ENCODE measurements at places on chromosomes 16 and 17.
A peak's percentile ranks its signal among the peaks of the same experiment; 100 is the strongest.

- no peak for DNase-seq
Observed at GRCh38 chr17:82031303-82031884, at the start of gene RAC3. TSS of gene RAC3 (plus strand) at chr17:82031678. CDS start at chr17:82031762, 84 bp downstream.

GRCh38 chr17:1110862-1111598 lies 68.8 kb downstream of the ABR start:
- peak; percentile 38 for DNase-seq

DNA sequence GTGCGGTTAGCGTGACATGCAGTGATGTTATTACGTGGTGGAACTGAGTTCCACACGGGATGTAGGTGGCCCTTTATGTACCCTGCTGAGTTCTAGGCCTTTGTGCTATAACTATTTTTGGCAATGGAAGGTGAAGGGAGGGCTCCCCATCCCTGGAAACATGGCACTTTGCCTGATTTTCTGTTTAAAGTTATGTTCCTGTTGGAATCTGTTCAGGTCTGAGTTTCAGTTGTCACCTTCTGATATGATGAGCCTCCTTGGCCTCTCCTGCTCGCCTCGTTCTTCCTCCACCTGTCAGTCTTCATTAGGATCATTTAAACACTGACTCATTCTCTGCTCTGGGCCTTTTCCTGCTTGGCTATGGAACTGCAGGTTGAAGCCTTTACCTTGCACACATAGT lies 200.6 kb downstream of the FTO start:
- DNase-seq, result no peak

GRCh38 chr16:54286366-54287130 lies at the start of gene IRX3:
TSS of gene IRX3 (minus strand) at chr16:54286787. CDS start at chr16:54286050, 737 bp downstream.
- no peak for DNase-seq

- DNase-seq, result peak; percentile 23
Observed at GRCh38 chr16:74309789-74310781, 13.5 kb downstream of the PSMD7 start.

GRCh38 chr16:54792811-54793210 lies 137.9 kb upstream of the IRX5 start:
- DNase-seq, result no peak

DNA sequence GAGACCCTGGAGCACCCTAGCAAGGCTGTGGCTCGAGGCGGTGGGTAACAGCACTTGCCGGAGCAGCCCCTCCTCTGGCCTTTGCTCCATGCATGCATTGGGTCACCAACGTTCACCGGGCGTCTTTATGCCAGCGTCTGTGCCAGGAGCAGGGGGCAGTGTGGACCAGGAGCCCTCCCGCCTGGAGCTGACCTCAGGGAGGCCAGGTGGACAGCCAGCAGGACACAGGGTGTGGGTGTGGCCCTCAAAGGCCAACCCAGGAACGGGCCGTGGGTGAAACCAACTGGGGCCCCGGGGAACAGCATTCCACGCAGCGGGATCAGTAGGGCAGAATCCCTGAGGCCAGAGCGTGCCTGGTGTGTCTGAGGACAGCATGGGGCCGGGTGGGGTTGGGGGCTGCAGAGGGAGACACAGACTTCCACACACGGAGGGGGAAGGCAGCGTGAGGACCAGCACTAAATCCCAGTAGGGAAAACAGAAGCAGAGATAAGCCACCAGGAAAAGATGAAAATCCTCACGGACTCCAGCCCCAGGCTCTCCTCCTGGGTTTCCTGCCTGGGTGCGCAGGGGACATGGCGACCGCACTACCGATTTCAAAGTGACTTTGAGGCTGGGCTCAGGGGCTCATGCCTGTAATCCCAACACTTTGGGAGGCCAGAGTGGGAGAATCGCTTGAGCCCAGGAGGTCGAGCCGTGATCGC lies 2.9 kb upstream of the CD7 start:
- DNase-seq, result no peak

- no peak for DNase-seq
Observed at GRCh38 chr16:31010585-31011325, at the start of gene STX1B. TSS of gene STX1B (minus strand) at chr16:31010638. CDS start at chr16:31010396, 242 bp downstream.

GRCh38 chr17:41917192-41917591 lies 1.6 kb downstream of the ACLY start:
- DNase-seq, result no peak

- no peak for DNase-seq
Observed at GRCh38 chr17:7790150-7790549, 43.9 kb upstream of the KDM6B start.

- DNase-seq, result no peak
Observed at GRCh38 chr17:17300624-17301568, 2.3 kb upstream of the NT5M start.

GRCh38 chr17:28907709-28908475 lies 5.0 kb upstream of the DHRS13 start:
- DNase-seq, result no peak

GRCh38 chr16:85152414-85153030 lies 40.2 kb upstream of the CIBAR2 start:
- no peak for DNase-seq

GRCh38 chr16:86211800-86212199 lies 298.5 kb upstream of the FOXF1 start:
- DNase-seq, result no peak

- DNase-seq, result no peak
Observed at GRCh38 chr16:57647136-57647875, 18.9 kb downstream of the ADGRG1 start.

DNA sequence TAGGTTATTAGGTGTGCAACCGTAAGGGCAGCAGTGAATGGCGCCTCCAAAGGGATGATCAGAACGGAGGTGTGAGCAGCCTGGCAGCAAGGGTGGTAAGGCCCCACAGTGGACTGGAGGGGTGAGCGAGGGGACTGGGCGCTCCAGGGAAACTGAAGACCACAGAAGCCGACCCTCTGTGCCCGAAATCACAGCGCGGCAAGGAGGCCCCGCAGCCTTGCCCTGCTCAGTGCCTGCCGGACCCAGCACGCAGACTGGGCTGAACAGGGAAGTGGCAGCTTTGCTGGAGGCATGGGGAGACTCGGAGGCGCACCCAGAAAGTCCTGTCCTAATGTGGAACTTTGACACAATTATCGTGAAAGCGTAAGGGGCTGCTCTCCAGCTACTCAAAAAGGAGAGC lies 38.4 kb downstream of the KLHDC4 start:
- DNase-seq, result no peak

DNA sequence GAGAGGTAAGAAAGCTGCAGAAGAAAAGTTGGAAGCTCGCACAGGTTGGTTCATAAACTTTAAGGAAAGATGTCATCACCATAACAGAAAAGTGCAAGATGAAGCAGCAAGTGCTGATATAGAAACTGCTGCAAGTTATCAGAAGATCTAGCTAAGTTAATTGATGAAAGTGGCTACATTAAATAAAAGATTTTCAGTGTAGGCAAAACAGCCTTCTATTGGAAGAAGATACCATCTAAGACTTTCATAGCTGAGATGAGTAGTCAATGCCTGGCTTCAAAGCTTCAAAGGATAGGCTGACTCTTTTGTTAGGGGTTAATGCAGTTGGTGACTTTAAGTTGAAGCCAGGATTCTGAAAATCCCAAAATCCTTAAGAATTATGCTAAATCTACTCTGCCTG lies 24.0 kb downstream of the CYLD start:
- no peak for DNase-seq

- DNase-seq, result no peak
Observed at GRCh38 chr17:62925267-62925836, 40.7 kb upstream of the TANC2 start.

DNA sequence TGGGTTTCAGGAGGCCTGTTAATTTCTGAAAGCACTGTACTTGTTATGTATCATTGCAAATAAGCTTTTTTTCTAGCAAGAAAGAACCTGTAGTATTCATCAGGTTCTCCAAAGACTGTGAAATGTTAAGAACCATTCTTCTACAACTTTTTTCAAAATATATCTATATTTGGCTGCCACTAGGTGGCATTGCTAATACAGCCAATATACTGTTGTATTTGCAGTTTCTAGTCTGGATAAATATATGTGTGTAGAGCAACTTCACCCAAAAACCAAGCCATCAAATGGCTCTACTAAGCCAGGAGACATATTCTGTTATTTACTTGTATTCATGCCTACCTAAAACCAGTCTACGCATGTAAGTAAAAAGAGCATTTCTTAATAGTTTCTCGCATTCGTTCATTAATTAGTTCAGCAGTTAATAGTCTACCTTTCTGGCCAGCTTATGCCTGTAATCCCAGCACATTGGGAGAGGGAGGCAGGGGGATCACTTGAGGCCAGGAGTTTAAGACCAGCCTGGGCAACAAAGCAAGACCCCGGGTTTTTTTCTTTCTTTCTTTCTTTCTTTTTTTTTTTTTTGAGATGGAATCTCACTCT lies 39.5 kb downstream of the VMP1 start:
- DNase-seq, result no peak

DNA sequence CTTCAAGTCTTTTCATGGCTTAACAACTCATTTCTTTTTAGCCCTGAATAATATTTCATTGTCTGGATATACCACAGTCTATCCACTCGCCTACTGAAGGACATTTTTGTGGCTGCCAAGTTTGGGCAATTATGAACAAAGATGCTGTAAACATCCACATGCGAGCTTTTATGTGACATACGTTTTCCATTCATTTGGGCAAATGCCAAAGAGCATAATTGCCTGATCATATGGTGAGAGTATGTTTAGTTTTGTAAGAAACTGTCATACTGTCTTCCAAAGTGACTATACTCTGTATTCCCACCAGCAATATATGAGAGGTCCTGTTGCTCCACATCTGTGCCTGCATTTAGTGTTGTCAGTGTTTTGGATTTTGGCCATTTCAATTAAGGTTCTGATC lies 81.3 kb downstream of the ELAC2 start:
- no peak for DNase-seq

GRCh38 chr17:49015179-49015923 lies 18.2 kb downstream of the IGF2BP1 start:
- DNase-seq, result no peak

GRCh38 chr16:8172551-8172950 lies 417.8 kb downstream of the TMEM114 start:
- DNase-seq, result no peak

GRCh38 chr17:56653877-56654276 lies 60.4 kb downstream of the NOG start:
- DNase-seq, result no peak

DNA sequence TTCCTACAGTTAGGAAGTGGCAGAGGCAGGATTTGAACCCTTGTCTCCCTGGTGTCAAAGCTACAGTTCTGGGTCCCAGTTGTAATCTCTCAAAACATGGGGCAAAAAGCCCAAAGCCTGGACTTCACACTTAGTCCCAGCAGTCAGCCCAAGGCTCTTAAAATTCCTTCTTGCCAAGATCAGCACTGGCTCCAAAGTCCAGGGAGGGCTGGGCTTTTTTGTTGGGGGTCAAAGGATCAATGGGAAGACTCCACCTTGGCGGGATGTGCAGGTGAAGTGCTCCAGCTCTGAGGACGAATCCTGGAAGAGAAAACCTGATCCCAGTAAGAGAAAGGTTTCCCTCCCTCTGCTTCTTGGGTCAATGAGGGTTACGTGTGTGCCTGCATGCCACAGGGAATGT lies 195.5 kb downstream of the HAPSTR1 start:
- DNase-seq, result no peak

- DNase-seq, result no peak
Observed at GRCh38 chr16:84941921-84942320, 69.4 kb downstream of the ZDHHC7 start.

DNA sequence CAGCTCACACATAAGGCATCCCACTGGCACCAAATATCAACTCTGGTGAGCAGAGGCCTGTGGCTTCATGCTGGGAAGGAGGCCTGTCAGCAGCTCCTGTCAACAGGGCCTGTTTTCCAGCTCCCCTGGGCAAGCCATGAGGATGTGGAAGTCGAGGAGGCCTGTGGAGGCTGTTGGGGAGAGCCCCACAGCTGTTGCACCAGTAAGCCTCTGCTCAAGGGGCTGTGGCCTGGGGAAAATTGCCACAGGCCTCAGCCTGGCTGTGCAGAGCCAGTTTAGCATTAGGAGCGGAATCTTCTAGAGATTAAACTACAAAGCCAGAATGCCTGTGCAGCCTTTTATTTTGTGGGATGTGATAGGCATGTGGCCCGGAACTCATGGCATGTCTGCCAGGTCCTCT lies 202.1 kb downstream of the SPECC1 start:
- no peak for DNase-seq

GRCh38 chr17:36755586-36755985 lies 154.2 kb downstream of the MRM1 start:
- no peak for DNase-seq

DNA sequence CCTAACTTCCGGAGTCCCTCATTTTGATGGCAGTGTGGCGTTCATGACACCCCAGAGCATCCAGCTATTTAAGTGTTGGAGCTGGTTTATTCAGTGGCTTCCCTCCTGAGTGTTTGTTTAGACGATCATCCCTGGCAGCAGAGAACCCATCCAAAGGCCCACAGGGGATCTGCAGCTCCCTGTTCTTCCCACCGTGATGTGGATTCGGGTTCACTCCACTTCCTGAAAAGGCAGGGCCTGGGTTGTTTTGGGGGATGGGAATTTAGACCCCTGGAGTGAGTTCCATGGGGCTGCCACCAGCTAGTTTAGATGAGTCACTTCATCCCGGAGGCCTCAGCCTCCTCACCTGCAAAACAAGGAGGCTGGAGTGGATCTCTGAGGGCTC lies 2.3 kb downstream of the KSR1 start:
- no peak for DNase-seq

GRCh38 chr16:2429771-2430663 lies 770 bp downstream of the CCNF start:
- no peak for DNase-seq

DNA sequence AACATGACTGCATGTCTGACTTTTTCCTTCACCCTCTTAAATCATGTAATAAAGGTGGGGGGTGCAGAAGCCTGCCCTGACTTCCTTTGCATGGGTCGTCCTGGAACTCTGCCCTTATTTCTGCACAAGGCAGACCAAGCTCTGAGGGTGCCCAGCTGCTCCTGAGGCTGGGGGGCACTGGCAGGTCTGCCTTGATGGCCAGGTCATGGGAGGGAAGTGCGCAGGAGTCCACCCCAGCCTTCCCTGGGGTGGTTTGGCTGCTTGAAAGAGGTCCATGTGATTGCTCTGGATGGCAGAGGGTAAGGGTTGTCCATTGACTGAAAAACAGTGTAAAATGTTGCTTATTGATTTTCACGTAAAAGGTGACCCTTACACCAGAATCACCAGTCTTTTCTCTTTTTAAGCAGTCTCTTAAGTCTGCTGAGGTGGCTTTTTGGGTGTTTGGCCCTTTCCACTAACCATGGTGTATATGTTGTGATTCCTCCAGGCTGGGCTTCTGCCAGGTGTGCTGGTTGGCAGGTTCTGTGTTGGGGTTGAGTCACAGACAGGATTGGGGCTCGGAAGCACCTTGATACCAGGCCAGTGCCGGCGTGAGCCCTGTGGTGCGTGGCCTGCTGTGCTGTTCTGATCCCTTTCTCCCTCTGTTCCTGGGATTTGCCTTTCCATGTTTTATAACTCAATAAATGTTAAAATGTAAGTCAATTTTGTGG lies 19.4 kb downstream of the DHX38 start:
- no peak for DNase-seq

DNA sequence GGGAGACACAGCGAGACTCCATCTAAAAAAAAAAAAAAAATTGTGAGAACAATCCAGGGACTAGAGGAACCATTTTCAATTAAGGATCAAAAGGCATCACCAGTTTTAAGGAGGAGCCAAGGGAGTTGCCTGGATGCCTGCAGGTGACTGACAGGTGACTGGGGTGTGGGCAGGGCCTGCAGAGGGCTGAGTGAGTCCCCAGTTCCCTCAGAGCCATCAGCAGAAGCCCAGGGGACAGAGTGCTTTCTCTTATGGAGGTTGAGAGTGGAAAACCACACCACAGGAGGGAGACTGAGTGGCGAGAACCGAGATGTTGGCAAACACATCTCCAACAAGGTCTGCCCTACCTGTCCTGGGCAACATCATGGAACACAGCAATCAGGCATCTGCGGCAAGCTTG lies 27.1 kb upstream of the CREBBP start:
- DNase-seq, result no peak

All from AG04450 (cell line).